IPS DF 6.9 (cell line): ENCODE measurements at places on chromosomes 11 and 22.
A peak's percentile ranks its signal among the peaks of the same experiment; 100 is the strongest.

- DNase-seq = peak; percentile 25
Observed at GRCh38 chr11:77361184-77361583, 59.7 kb upstream of the GDPD4 start.

GRCh38 chr22:33842006-33842354, 78.3 kb downstream of the LARGE1 start:
- DNase-seq = no peak

- no peak for DNase-seq
Observed at GRCh38 chr11:131815590-131815989, 445.2 kb downstream of the NTM start.

DNA sequence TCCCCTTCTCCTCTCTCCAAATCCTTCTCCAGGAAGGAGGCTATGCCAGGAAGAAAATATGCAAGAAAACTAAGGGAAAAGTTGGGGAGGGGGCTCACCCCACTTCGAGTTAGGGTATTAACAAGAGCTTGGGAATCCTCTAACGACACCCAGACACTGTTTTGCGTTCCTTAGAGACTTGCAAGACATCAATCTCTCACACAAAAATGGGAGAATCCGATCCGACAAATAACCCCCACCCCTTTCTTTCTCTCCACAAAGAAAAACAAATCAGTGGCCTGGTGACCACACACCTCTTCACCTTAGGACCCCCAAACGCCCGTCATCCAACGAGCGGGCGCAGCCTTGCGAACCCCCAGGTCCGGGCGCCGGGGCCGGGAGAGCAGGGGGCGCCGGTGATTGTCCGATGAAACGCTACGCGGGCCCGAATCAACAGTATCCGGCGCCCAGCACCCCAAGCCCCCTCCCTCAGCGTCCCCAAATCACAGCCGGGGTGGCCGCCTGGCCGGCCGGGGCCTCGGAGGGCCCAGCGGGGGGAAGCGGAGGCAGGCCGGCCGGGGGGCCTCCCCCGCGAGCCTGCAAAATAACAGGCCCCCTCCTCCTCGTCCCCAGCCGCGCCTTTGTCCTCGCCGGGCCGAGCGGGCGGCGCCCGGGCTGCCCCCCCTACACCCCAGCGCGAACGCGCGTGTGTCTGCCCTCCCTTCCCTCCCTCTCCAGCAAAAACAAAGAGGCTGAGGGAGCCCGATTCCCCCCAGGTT, 690 bp downstream of the CSNK1E start:
- DNase-seq = no peak

GRCh38 chr11:75344761-75345454, 6.6 kb downstream of the ARRB1 start:
- DNase-seq = no peak

DNA sequence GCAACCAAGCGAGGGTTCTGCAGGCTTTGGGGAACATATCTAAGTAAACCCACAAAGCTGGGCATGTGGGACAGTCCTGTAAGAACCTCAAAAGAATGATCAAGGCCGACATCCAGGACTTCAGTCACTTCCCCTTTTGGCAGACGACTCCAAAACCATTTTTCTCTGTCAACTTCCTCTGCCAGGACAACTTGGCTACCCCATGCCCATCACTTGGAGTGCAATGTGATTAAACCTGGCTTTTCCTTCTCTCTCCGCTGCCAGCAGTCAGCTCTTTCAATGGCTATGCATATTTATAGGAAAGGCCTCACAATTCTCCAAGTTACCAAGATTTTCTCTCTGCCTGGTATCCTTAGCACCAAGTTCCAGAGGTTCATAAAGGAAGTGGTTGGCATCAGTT, 78.9 kb downstream of the C11orf58 start:
- no peak for DNase-seq

DNA sequence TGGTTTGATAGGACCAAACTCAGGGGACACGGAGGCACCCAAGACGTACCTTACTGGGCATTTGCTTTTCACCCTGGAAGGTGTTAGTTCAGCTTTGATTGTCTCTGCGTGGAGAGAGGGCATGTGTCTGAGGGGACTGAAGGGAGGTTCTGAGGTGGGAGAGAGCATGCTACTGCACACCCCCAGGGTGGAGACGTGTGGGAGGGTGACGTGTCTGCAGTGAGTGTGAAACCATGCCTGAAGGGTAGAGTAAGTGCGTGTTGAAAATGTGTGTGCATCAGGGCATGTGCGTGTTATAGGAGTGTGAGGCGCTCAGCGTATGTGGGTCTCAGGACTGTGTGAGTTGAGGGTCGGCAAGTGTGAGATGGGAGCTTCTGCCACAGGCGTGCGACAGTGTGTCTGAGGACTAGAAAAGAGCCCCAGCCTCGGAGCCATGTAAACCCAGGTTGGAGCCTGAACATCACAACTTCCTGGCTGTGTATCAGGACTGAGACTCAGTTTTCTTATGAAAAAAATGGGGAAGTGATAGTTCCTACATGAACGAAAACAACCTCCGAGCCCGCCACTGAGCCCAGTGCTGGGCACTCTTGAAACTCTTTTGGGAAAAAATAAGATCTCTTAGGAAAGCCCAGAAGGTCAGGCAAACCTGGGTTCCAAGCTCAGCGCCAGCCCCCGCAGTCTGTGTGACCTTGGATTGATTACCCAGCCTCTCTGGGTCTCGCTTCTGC, 11.8 kb upstream of the KCNJ11 start:
- no peak for DNase-seq
